ENCODE measurements at places on chromosomes 6 and 20.

GRCh38 chr20:44610313-44610962 is 28.1 kb downstream of the PKIG start:
- no peak for DNase-seq

GRCh38 chr20:17568972-17569521 is 828 bp upstream of the DSTN start:
- DNase-seq, result no peak

- no peak for DNase-seq
Measured at GRCh38 chr6:155264693-155265320, 994 bp downstream of the CLDN20 start.

- DNase-seq, result no peak
Measured at GRCh38 chr6:142412241-142412640, 110.4 kb downstream of the ADGRG6 start.

GRCh38 chr6:93059911-93060310 is 359.4 kb downstream of the EPHA7 start:
- no peak for DNase-seq

DNA sequence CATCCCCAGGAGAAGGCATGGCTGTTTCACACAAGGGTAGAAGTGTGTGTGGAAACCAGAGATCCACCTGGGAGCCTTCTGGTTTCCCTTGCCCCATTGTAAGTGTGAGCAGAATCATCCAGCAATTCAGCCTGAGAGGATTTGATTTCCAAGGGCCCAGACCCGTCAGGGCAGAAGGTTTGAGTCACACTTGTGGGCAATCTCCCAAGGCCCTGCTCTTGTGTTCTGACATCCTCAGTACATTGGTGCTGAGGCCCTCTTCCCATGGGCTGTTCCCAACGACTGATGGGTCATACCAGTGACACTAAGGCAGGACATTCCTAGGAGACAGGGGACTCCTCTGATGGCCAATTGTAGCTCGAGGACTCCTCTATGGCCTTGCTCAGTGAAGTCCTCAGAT is 58.2 kb upstream of the POLR1H start:
- DNase-seq, result no peak

DNA sequence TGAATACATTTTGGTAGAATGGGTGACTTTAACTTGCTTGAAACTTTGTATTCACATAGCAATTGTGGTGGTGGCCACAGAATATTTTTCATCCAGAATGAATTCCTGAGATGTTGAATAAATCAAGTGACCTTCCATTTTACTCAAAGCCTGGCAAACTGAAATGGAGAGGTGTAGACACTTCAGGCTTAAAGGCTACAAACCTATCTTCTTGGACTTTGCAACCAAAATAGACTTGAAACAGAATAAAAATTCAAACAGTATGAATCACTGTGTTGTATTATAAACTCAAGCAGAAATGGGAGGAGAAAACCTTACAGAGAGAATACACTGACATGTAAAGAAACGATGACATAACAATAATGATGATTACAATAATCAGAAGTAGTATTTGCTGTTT is 371.6 kb downstream of the BCKDHB start:
- no peak for DNase-seq

GRCh38 chr20:54350415-54350814 is 125.0 kb upstream of the DOK5 start:
- DNase-seq, result no peak

GRCh38 chr6:18161431-18161830 is 6.2 kb downstream of the KDM1B start:
- no peak for DNase-seq

GRCh38 chr20:36856691-36857635 is 19.0 kb upstream of the TLDC2 start:
- DNase-seq, result no peak

DNA sequence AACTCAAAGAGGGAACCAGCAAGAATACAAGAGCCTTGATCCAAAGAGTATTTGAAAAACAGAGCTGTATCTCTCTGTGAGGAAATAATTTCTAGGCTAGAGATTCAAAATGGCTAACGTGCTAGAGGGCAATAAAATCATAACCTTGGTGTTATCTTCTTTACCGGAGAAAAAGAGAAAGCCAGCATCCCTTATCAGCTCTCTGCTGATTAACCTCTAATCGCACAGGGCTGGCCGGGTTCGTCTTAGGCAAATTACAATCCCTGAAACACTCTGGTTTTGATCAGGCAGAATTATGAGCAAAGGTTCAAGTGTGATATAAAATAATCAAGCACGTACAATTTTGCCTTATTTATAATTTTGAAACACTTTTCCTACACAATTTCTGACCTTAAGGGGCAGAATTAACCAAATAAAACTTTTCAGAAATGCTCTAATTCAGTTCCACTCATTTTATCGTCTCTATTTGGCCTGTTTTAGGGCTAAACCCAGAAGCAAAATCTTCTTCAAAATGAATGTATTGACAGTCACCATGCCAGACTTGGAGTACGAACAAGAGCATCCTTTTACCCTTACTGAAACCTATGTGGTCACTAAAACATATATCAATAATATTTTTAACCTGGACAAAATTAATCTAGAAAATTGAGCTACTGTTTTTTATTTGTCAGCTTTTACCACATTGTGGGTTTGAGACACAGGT is 13.7 kb downstream of the PSMB9 start:
- DNase-seq, result no peak

GRCh38 chr20:13041574-13042457 is 33.0 kb downstream of the SPTLC3 start:
- DNase-seq, result no peak

GRCh38 chr6:1597121-1597744 is 12.5 kb upstream of the FOXC1 start:
- DNase-seq, result no peak

- no peak for DNase-seq
Measured at GRCh38 chr6:152794696-152795095, 44.1 kb downstream of the VIP start.

DNA sequence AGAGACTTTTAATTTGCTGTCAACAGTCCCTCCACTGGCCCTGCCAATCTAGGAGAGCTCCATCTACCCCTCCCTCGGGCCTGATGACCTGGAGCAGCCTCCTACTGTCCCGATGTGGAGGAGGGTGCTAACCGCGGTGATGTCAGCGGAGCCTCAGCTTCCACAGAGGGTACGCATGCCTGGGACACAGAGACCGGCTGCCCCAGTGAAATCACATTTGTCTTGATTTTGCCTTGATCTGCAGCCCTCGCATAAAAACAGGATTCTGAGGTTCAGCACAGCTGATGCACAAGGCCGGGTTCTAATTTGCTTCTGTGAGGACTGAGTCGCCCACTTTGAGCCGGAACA is 77.6 kb downstream of the STK35 start:
- DNase-seq, result no peak

DNA sequence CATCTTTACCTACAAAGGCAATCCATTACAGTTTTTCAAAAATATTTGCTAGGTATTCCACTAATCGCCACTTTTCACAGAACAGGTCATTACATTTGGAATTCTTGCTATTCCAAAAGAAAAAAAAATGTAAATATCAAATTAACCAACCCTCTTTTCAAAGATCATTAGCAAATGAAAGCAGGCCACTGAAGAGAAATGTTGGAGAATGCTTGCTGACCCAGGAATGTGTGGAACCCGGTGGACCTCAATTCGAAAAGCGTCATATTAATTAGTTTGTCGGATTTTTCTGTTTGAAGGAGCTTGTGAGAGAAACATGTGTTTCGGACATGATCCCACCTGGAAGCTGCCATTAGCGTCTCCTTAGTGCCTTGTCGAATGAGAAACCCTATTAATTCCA is 27.9 kb upstream of the SERPINB9 start:
- DNase-seq, result no peak

GRCh38 chr6:116512734-116513133 is 1.3 kb downstream of the CALHM5 start:
- DNase-seq, result no peak

DNA sequence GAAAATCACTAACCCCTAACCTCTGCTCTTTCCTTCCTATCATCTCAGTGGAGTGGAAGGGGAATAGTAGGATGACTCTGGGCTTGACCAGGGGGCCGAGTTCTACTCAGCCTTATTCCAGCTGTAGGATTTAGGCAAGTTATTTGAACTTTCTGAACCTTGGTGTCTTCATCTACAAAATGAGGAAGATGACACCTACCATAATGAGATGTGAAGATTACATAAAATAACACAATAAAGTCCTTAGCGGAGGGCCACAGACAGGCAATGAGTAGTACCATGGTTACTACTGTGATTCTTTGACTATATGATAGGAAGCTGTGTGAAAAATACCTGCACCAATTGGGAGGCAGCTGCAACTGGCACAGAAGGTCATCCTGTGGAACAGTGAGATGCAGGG is 53.6 kb upstream of the PIM1 start:
- DNase-seq, result no peak
